ENCODE measurements at places on chromosomes 1 and 21.
A peak's percentile ranks its signal among the peaks of the same experiment; 100 is the strongest.

DNA sequence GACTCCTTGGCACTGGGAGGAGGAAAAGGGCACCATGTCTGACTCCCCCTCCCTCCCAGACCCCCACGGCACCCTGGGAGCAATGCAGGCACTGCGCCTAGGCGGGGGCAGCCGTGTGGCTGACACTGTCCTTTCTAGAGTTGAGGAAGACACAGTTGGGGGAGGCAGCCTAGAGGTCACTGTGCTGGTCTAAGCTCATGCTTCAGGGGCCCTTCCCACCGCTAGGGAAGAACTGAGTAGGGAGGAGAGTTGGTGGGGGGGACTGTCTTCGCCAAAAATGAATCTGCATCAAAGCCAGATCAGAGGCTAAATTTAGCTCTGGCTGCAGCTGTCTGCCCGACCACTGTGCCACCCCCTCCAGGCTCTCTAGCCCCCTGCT, 3.4 kb downstream of the SEMA6C start:
- no peak for DNase-seq

DNA sequence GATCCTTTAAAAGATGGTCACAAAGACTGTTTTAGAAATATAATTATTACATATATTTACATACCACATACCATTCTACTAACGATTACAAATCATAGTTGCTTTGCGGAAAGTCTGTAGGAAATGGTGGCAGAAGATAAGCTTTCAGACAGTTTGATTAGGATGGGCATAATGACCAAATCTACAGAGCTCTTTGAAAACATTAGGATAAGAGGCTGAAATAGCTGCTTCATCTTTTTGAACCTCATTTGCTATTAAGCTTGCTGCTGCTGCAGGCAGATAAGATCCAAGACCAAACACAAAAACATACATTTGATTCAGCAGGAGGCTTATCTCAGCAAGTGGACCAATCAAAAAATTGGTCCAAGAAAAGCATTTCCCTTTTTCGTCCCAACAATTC, 47.1 kb downstream of the DDAH1 start:
- DNase-seq = no peak

- DNase-seq = no peak
Observed at GRCh38 chr1:38418195-38419030, 371.8 kb upstream of the POU3F1 start.

GRCh38 chr1:46487818-46488218, 1.8 kb upstream of the DMBX1 start:
- peak; percentile 82 for DNase-seq

DNA sequence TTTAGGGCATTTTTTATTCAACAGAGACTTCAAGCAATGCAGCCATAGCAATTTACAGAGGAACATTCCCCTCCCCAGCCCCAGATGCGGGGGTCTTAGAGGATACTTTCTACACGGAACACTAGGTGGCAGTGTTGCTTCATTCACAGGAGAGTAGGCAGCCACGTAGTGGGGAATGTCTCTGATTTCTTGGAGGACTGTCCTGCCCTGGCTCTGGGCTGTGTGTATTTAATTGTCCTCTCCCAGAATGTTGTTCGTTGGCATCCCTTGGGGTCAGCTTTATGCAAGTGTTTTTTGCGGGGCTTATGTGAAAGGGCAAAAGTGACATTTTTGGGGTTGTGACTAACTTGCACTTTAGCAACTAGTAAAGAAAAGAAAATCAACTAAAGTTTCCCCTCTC, 96.9 kb downstream of the PAPPA2 start:
- peak; percentile 35 for DNase-seq

All from 8988T (cell line).